Renal pelvis (tissue), 12 donors: ENCODE measurements at places on chromosomes 13 and 19. TPM values are rescaled to one million over a fixed set of nuclear protein-coding genes. Genes with fewer than 3 reads are reported as not detected.
A peak's percentile ranks its signal among the peaks of the same experiment; 100 is the strongest.

DNA sequence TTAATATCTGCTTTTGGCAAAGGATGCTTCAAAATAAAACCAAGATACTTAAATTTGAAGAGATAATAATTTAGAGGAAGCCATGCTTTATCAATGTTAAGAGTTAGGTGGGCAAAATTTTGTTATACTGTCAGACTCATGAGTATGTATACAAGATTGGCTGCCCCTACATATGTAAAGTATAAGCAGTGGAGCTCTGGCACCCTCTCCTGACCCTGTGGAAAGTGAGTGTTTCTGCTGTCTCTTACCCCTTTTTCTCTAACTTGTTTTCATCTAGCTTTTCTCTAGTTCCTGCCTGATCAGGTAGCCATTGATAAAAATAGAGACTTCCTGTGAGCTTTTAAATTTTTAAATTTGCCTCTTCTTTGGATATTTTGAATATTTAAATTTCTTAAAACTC lies 710.9 kb upstream of the SPRY2 start:
- DNase-seq: no peak

DNA sequence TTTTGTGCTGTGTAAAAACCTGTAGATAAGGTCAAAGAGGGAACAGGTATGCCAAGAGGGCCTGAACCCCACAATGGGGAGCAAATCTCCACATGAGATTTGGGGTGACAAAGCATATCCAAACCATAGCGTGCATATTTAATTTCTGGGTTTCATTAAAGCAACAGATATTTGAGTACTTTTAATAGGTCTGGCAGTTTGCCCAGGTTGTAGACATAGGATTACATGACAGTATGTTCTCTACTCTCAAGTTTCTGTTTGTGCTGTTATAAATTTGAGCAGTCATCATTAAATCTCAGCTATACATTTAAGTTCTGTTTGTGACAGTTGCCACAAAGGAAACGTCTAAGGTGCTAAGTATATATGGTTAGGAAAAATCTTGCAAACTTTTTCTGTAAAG lies 236.4 kb downstream of the ATP8A2 start:
- peak; percentile 49 for DNase-seq

- no peak for DNase-seq
These were observed 41.2 kb downstream of the ZIC2 start for GRCh38 chr13:100022798-100023197.

DNA sequence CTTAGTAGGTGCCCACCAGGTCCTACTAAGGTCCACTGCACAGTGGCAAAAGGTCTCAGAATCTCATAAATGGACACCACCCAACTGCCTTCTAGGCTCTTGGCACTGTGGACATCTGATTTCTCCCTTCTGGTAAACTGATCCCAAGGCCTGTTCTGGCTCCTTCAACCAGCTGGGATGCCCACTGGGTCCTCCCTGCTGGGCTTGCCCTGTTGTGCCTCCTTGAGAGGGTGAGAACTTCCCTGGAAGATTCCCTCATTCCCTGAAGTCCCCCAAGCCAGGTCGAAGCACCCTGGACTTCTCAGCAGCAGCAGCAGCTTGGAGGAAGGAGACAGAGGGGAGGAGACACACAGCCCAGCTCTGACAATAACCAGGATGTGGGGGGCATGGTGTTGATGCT lies 6.6 kb upstream of the ZNF492 start:
- DNase-seq: no peak

Gene PLK5
- 0.46 TPM for polyA plus RNA-seq

Gene PPP1R12C
- polyA plus RNA-seq: 114 TPM

GRCh38 chr19:19262190-19263057 lies 10.7 kb downstream of the TM6SF2 start:
- no peak for DNase-seq

DNA sequence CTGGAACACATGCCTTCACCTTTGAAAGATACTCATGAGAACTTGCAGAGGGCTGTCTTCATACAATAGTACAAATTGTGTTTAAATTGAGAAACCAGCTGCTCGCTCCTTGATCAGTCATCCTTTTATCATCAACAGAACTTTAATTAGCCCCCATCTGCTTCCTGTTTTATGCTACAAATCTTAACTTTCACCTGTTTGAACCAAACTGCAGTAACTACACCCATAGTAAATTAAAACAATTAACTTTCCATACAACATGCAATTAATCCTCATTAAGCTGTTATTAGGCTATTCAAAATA lies 85.2 kb downstream of the FOXO1 start:
- no peak for DNase-seq

Gene AZU1
- 2.2 TPM for polyA plus RNA-seq

GRCh38 chr19:17136021-17136420 lies 60.4 kb downstream of the MYO9B start:
- no peak for DNase-seq

DNA sequence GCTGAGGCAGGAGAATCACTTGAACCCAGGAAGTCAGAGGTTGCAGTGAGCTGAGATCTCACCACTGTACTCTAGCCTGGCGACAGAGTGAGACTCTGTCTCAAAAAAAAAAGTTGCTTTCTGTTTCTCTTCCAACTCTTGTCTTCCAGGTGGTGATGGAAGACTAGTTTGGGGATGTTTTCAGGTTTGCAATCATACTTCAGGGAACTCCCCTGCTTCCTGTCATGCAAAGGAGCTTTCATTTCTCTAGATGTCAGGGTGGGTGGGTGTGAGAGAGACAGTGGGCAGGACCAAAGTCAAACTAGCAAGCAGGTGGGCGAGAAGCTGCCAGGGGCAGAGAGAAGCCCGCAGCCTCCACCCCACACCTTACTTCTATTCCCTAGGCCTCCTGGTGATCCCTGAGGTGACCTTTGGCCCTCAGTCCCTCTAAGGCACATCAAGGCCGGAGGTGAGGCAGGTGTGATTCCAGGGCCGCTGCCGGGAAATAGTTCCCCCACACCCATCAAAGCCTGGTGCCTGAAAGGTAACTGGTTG lies 25.7 kb downstream of the CCNE1 start:
- DNase-seq: no peak

DNA sequence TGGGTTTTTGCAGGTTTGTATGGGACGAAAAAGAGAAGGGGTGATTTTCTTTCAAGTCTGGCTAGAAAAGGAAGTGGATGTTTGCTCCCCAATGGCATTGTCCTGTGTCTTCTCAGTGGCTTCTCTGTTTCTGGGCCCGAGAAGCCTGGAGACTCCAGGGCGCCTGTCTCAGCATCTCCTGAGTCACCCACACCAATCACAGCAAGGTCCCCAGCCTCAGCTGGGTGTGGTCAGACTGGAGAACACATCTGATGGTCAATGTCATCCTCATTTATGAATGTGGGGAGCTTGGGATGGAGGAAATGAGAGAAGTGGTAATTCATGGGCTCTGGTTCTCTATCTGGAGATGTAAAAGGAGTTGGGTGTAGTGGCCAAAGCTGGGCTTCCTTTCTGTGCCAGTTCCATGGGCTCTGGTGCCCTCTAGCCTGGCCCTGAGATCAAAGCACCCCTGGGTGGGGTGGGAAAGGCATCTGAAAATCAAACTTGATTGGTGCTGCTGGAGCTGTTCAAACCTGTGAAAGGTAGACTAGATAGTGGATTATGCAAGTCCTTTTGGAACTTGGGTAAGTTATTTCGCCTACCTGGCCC lies 13.4 kb downstream of the RASL11A start:
- no peak for DNase-seq

DNA sequence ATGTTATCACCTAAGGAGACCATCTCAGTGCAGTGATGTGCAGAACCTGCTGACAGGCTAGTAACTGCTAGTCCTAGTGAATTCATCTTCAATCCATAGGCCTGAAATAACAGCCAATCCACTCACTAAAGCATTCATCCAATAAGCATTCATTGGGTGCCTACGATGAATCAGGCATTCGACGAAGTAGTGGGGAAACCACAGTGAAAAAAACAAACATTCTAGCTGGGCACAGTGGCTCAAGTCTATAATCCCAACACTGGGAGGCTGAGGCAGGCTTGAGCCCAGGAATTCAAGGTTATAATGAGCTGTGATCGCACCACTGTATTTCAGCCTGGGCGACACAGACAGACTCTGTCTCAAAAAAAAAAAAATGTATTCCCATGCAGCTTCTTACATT lies 135.6 kb downstream of the RNF17 start:
- DNase-seq: no peak

Gene CYSLTR2
- polyA plus RNA-seq: 0.16 TPM

GRCh38 chr19:20928371-20928770 lies 5.3 kb downstream of the ZNF85 start:
- no peak for DNase-seq

DNA sequence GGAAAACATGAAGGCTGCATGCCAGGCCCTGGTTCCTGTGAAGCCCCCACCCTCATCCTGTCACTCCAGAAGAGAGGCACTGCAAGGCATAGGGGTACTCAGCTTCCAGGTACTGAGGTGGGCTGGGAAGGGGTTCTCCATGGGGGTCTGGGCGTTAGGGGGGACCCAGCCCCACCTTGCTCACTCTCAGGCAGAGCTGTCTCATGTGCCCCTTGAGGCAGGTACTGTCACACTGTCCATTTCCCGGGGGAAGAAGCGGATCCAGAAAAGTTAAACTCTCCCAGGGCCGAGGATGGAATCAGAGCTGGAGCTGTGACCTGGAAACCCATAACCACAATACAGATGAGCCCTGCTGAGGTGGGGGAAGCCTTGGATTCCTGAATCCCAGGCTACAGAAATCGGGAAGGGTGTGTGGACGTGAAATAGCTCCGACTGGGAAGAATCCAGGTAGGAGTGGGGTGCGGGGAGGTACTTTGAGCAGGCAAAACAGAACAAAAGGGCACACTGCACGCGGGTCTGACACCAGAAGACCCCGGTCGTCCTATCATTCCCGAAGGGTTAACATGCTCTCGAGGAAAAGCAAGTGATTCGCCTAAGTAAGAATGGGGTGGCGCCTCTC lies 540 bp upstream of the USE1 start:
- no peak for DNase-seq
